ENCODE measurements at places on chromosomes 16 and 17.

DNA sequence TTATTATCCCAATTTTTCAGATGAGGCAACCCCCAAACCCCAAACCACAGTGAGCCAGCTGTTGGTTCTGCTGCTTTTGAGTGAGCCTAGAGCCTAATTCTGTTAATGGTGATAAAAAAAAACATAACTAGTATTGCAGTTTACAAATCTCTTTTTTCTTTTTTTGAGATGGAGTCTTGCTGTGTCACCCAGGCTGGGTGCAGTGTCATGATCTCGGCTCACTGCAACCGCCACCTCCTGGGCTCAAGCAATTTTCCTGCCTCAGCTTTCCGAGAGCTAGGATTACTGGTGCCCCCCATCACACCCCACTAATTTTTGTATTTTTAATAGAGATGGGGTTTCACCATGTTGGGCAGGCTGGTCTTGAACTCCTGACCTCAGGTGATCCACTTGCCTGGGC lies 3.1 kb downstream of the WNT9B start:
- no peak for DNase-seq

- DNase-seq = no peak
Measured at GRCh38 chr16:20241321-20241720, 86.0 kb downstream of the GP2 start.

DNA sequence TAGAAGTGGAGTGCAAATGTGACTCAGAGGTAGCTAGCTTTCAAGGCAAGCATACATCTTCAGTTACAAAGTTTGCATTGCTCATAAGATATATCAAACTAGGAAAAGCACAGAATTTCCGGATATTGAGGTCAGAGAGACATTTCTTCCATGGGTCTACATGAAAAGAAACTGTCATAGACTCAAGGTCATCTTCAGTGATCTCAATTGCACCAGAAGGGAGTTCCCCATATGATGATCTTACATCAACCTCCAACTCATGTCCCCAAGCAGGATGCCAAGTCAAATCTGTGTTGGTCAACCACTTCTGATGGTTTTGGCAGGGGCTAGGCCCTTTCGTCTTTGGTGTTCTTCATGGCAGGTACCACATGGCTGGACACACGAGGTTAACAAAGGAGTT lies 459.9 kb upstream of the MAF start:
- no peak for DNase-seq

DNA sequence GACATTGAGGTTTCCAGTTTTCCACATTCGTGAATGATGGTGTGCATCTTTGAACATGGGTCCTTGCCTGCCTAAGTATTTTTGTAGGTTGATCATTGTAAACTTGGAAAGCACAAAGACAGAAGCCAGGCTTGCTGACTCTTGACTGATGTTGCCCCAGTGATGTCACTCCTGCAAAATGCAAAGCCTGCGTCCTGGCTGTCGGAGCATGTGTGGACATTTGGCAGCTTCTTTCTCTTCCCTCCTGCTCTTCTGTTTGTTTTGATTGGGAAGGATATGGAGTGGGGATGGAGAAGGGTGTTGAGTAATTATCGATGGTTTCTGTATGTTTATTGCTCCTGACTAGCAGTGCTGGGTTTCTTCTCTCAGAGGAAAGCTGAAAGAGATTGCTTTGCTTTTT lies 3.2 kb downstream of the NDE1 start:
- DNase-seq = no peak

DNA sequence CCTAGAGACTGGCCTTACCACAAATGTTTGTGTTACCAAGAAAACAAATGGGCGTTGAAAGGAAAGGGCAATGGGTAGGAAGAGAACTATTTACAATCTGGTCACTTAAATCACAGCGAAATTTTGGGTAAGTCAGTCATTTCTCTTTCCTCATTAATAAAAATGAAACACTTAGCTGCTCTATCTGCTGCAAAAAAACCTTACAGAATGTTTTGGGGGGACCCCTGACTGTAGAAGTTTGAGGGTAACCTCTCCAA lies 742 bp upstream of the NUTF2 start:
- no peak for DNase-seq

DNA sequence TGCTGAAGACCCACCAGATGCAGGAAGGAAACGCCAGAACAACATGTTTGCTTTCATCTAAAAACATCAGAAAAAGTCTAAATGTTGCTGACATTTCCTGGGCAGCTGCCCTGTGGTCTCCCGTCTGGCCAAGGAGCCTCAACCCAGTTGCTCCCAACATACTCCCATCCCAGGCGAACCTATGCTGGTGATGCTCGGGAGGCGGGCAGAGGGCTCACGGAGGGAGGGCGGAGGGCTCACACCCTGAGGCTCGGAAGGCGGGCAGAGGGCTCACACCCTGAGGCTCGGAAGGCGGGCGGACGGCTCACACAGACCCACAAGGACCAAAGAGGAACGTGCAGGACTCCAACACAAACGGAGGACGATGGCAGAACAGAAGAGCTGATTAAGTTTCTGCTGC lies 135.4 kb downstream of the ANKRD11 start:
- no peak for DNase-seq

DNA sequence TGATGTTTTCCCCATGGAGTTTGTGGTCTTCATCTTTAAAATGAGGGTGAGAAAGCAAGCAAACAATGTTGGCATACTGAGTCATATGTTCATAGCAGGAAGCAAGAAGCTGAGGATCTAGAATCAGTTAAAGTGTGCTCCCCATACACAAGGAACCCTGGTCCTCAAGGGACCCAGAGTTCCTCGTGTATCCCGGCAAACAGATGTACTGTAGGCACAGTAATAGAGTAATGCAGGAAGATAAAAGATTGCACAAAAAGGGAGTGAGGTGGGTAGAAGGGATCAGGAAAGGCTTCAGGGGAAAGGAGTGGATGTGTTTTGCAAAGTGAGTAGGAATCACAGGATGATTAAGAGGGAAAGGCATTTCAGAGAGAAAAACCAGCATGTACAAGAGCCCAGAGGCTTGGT lies 412.3 kb upstream of the CDH11 start:
- DNase-seq = no peak

DNA sequence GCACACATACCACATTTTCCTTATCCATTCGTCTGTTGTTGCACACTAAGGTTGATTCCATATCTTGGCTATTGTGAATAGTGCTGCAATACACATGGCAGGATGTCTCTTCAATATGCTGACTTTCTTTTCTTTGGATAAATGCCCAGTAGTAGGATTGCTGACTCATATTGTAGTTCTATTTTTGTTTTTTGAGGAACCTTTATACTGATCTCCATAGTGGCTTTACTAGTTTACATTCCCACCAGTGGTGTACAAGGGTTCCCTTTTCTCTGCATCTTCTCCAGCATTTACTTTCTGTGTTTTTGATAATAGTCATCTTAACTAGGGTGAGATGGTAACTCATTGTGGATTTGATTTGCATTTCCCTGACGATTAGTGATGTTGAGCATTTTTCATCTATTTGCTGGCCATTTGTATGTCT lies 118.1 kb downstream of the STXBP4 start:
- no peak for DNase-seq

DNA sequence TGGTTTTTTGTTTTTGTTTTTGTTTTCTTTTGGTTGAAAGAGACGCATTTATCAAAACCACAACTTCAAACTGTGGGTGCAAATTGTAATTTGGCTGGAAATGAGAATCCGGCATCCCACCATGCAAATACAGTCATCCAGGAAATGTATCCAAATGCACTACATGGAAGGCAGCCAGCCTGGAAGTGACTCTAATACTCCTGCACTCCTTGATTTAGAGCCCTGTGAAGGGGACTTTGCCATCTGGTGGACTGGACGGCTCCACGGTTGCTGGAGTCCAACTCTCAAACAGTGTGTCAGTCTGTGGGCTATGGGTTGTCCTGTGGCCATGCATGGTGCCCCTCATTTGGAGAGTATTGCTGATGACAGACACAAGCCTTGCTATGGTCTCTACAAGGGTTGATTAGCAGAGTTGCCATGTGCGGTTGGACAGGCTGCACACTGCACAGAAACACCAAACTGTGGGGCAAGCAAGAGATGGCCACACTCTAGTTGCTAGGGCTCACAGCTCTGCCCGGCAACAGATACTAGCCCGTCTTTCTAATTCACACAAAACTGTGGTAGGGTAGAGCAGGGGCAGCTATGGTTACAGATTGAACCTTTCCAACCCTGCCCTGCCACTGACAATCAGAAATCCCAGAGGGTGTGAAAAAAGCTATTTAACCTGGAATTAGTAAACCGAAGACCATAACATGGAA lies 62.4 kb downstream of the VAT1L start:
- no peak for DNase-seq

GRCh38 chr17:36575028-36575427 lies 16.7 kb upstream of the DHRS11 start:
- no peak for DNase-seq

- DNase-seq = no peak
Measured at GRCh38 chr16:70702624-70703023, 16.8 kb upstream of the MTSS2 start.

DNA sequence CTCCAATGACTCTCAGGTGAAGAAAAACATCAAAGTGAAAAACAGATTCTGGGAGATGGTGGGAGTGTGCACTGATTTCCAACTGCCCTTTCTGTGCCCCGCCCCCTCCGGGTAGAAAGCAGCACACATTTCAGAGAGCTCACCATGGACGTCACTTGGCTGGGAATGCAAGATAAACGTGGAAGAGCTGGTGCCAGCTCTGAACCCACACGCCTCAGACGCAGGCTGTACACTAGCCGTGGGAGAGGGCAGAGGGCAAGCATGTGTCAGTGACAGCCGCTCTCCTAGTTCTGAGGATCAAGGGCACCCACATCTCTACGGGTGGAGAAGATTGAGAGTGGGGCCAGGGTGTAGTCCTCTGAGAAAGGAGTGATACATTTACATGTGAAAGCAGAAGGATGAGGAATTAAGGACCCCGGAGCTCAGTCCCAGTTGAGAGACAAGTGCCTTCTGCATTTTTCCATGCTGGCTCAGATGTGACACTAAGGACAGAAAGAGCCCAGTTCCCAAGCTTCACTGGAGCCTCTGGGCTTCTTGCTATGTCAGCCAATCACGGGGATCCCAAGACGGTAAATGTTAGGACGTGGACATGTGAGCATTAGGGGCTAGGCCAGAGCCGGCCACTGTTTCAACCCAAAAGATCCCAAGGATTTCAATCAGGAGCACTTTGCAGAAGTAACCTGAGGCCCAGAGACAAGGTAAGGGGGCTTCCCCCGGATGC lies 101.3 kb downstream of the ZFHX3 start:
- DNase-seq = no peak

DNA sequence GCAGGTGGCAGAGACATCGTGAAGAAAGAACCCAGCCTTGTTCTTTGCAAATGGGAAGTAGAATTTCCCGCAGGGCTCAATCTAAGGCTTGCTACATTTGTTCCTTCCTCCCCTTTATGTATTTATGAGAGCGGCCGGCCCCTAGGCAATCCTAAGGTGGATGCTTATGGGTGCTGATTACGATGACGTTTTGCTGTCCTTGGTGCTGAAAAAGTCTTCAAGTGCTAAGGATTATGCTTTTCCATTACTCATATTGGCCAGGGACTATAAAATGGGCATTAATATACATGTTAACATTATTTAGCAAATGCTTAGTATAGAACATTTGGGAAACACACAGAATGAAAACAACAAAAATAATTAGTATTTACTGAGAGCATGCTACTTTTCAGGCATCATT lies 313.3 kb upstream of the XYLT1 start:
- no peak for DNase-seq

- no peak for DNase-seq
Measured at GRCh38 chr16:31478956-31479355, 4.0 kb upstream of the SLC5A2 start.

DNA sequence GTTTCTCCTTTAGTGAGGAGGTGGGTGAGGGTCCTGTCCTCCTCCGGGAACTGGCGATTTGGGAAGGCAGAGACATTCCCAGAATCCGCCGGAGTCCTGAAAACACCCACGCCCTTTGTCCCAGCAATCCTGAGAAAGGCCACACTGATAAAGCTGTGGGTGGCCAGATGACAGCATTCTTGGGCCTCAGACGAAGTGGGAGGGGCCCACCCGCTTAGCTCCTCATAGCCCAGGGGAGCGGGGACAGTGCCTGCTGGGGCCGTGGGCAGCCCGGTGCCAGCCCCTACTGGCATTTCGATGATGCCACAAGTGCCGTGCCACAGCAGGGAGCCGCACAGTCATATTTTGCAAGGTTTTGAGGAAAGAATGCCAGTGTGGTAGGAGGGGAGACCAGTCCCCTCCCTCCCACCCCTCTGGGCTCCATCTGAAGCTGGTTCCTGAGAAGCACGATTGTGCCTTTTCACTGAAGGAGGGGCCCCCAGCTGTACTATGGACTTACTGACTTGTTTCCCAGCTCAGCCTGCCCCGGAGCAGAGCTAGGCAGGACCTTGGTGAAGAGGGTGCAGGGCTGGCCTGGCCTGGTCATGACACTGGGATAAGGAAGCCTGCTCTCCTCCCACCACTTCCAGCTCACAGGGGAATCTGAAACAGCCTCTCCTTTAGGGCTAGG lies 20.9 kb upstream of the MPRIP start:
- no peak for DNase-seq

- DNase-seq = no peak
Measured at GRCh38 chr16:20323591-20324117, 3.7 kb downstream of the GP2 start.

DNA sequence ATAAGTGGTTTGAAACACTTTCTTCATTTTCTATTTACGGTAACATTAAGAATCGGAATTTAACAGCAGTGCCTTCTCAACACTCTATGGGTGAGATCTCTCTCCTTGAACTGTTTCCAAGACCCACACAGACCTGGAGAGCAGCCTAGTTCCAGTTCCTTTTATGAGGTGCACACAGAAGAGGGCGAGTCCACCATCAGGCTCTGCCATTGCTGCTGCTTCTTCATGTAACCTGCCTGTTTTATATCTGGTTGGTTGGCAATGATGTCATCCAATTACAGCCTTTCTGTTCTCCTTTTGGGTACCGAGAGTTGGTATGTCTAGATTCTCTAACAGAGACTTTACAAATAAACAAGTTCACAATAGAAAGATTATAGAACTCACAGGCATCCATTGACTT lies 225.7 kb downstream of the UTP18 start:
- no peak for DNase-seq

GRCh38 chr16:49482690-49483089 lies 109.1 kb downstream of the C16orf78 start:
- no peak for DNase-seq

DNA sequence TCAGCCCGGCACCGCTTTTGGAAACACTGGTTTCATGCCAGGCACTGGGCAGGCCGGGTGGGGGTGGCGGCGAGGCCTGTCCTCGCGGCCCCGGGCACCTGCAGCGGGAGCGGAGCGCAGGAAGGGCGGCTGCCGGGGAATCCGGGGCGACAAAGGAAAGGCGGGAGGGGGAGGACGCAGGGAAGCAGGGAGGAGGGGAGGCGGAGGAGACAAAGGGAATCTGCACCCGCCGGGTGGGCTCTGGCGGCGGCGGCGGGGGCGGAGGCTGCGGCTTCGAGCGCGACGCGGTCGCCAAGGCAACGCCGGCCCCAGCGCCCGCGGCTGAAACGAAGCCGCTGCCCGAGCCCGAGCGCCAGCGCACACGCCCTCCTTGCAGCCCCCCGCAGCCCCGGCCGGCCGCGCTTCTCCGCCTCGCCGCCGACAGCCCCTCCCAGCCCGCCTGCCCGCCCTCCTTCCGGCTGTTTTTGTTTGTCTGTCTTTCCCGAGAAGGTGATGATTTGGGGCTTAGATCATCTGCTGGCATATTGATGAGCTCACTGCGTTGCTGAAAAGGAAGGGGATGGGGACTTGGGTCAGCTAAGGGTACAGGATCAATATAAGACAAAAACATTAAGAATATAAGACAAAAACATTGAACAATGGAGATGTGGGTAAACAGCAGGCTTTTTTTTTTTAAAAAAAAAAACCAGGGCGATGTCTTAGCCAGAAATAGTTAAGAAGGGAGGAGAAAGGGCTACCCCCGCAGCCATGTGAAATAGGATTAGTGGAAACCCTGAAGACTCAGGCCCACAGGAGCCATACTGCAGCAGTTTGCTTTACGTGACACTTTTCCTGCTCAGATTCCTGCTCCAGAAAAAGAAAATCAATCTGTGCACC lies 32.7 kb downstream of the CDK5R1 start:
- peak; percentile 56 for DNase-seq
